Stimulated activated CD4-positive, alpha-beta T cell treated with anti-CD3 and anti-CD28 coated beads, Interleukin-1b, Interleukin-23, amount 100 ng/mL, for 1 hour (primary cell): ENCODE measurements at places on chromosomes 4 and X.

DNA sequence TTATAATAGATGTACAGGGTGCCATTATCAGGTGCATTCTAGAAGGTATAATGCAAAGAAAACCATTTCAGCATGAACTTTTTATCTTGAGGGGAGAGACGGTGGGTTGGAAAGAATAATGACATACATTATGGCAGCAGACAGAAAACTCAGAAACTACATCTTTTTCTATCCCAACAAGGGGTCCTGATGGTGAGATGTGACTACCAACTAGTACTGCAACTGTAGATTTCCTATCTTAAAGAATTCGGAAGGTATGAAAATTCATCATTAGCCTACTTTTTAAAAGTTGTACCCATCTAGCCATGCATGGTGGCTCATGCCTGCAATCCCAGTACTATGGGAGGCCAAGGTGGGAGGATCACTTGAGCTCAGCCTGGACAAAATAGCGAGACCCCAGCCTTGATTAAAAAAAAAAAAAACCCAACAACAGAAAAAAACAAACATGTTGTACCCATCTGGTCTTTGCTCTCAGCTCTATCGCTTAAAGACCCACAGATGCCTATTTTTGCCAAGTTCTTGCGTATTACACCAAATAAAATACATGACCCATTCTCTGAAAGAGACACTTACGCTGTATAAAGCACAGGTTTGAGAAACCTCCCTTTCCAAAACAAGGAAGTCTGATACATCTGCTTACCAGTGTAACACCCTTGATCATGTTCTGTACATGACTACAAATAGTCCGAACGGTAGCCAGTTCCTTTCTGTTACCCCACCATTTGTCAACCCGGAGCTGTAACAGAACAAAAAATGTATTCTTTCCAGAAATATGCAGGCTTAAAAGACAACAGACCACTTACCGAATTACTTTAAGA lies 1.6 kb downstream of the RPL9 start:
- DNase-seq: no peak

DNA sequence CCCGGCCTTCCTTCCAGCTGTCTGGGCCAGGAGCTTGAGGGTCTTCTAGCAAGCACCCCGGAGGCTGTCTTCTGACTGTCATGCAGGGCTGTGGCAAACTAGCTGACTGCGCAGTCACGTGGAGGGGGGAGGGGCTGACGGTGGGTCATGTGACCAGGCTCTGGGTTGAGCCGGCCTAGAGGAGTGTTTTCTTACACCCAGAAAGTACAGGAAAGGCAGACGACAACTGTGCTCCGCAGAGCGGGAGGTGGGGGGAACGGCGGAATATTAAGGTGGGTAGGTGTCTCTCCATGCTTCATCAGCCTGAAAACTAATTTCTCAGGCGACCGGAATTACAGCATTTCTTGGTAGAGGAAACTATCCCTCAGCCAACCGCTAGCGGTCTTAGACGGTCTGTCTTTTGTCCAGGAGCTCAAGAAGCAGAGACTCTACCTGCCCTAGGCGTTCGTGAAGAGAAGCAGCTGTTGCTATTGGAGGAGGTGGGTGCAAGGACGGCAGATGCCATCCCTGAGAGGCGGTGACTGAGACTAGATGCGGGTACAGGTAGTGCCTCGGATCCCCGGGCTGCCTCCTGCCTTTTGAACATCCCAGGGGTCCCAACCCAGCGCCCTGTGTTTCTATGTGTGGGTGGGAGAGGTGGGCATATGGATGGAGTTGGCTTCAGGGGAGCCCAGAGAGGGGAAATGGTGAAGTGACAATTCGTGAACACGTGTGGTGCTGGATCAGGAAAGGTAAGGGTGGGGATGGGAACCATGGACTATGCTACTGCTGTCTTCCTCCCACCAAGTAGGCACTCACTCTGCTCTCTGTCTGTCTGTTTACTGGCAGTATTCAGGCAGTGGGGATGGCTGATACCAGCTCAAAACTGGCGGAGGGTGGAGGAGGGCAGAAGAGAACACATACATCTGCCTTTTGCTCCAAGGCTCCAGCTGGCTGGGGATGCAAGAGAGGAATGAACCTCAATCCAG lies 8.8 kb downstream of the GPRASP1 start:
- DNase-seq: peak; percentile 77

GRCh38 chr4:25857403-25857802 lies 5.4 kb downstream of the SEL1L3 start:
- no peak for DNase-seq

GRCh38 chr4:77152421-77152820 lies 4.6 kb upstream of the CCNG2 start:
- DNase-seq: no peak

- DNase-seq: no peak
These were observed 86.2 kb upstream of the KIT start for GRCh38 chr4:54571293-54572151.

DNA sequence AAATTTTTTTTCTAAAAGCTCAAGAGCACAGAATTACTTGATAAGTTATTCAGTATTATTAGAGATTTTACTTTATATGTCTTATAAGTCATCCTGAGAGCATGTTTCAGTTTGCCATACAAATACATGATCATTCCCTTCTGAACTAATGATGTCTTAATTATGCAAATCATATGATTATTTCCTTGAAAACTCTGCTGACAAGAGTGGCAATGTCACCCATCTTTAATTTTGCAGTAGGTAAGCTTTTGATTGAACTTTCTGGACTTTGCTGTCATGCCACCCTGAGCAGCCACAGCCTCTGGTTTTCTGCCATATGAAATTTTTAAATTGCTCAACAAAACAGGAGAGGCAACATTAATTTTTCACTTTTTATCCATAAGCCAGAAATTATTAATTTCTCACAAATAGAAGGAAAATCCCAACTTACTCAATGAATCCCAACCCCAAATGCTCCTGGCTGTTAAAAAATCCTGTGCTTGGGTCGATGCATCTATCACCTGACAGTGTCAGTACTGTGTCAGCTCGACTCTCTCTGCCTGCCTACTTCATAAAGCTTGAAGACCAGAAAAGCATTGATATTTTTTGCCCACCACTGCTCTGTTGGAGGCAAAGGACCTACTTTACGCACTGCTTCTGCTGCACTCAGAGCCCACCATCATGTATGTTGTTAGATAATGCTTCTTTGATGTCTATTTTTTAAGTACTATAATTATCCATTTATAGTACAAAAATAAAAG lies 11.6 kb upstream of the HADH start:
- no peak for DNase-seq

- DNase-seq: no peak
These were observed 21.1 kb upstream of the USP38 start for GRCh38 chr4:143163614-143164013.
